Effector CD8-positive, alpha-beta T cell (primary cell): ENCODE measurements at places on chromosomes 12 and 14.

DNA sequence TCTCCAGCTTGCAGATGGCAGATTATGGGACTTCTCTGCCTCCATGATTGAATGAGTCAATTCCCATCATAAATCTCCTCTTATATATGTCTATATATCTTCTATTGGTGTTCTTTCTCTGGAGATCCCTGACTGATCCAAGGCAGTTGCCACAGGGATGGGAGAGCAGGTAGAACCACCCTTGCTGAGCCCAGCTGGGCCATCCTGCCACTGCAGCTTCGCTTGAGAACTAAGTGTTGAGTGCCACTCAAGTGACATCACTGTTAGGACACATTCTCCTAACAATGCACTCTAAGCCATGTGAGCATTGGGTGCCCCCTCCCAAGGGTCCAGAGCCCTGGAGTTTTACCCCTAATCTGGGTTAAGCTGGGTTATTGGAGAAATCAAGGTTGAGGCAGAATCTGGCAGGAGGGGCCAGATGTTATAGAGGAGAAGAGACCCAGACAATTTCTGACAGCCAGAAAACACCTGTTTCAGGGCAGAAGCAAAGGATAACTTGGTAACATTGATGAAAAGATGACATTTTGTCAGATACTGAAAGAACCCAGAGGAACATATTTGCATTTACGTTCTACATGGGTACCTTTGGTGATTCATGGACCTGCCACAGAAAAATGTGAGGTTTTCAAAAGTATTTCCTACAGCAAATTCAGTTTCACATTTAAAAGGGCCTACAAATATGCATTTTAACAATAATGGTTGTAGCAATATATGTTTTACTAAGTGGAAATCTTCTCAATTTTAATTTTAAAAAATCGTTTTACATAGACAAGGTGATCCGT, 57.2 kb upstream of the MAX start:
- DNase-seq = no peak

DNA sequence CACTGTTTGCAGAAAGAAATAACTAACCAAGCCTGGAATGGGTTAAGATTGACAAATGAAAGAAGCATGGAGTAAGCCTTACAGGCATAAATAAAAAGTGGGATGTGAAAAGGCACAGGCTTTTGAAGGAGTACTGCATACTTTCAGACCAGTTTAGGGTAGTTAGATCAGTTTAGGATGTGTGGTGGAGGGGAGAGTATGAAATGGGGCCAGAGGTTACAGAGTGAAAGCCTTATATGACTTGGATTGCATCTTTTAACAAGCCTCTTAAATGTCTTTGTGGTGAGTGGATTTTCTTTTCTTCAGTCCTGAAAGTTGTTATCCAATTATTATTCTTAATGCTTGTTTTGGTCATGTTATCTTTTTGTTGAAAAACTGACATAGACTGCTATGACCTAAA, 52.2 kb upstream of the TRHDE start:
- DNase-seq = no peak

GRCh38 chr14:71319666-71320065, 412.4 kb downstream of the PCNX1 start:
- DNase-seq = no peak

DNA sequence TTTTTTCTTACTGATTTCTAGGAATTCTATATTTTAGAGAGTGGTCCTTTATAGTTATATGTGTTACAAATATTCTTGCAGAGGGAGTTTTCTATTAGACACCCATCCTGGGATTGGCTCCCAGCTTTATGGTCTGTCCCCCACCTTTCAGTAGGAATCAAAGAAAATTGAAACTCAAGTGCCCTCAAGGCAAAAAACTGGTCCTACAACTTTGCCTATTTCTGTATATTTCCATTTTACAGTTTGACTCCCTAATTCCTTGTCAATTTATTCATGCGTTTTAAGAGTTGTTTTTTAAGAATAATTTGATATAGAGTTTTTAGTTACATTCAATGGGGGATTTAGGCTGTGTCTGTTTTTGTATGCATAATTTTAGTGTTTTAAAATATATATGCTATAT, 208.9 kb downstream of the SYNE2 start:
- no peak for DNase-seq

DNA sequence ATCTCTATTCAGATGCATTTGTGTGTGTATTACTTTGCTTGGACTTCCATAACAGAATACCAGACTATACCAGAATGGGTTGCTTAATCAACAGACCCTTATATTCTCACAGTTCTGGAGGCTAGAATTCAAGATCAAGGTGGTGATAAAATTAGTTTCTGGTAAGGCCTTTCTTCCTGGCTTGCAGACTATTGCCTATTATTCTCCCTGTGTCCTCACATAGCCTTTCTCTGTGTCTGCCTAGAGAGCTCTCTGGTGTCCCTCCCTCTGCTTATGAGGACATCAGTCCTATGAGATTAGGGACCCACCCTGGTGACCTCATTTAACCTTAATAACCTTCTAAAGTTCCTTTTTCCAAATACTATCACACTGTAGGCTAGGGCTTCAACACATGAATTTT, 106.0 kb downstream of the FAR2 start:
- no peak for DNase-seq

- DNase-seq = no peak
Measured at GRCh38 chr12:118220702-118221101, 84.8 kb downstream of the PEBP1 start.

DNA sequence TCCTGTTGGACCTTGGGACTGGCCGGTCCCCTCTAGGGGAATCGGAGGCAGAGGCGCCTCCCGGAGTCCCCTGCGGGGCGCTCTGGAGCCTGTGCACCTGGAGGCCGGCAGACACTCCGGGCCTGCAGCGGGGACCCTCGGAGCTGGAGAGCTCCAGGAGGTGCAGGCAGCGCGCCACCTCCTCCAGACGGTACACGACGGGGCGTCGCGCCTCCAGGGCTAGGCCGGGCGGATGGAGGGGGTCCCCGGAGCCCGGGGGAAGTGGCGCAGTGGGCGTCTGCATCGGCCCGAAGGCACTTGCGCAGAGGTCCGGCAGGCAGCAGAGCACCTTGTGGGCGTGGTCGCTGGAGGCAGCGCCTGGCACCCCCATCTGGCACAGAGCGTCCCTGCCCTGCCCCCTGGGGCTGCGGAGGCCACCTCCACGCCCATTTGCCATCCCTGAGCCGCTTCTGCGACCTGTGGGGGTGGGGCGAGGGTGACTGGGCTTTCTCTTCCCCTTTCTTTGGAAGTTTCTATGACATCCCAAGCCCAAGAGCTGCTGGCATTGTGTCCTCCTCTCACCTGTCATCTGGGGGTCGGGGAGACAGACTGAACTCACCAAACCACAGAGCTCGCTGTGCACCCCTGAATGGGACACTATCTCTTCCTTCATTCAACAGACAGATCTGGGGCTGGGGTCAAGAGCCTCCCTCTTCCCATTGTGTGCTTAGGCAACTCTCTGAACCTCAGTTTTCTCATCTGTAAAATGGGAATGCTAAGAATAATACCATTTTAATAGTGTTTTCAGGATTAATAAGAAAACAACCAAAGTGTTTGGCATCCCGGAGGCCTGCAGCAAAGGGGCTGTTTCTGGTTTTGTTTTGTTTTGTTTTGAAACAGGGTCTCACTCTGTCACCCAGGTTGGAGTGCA, 37.5 kb upstream of the CORO1C start:
- DNase-seq = no peak

DNA sequence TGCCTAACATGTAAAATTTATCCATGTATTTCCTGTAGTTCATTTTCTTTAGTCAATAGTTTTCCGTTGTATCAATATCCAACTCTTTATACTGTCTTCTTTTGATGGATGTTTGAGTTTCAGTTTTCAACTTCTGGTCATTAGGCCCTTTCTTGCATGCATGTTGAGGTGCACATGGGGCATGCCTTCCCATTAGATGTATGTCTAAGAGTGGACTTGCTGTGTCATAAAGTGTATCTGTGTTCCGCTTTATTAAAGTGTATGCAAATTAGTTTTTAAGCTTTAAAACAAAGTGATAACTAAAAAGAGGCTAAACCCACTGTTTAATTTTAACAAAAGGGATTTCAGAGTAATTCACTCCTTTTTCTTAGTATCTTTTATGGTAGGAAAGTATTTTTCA, 441.1 kb downstream of the PCNX1 start:
- no peak for DNase-seq

DNA sequence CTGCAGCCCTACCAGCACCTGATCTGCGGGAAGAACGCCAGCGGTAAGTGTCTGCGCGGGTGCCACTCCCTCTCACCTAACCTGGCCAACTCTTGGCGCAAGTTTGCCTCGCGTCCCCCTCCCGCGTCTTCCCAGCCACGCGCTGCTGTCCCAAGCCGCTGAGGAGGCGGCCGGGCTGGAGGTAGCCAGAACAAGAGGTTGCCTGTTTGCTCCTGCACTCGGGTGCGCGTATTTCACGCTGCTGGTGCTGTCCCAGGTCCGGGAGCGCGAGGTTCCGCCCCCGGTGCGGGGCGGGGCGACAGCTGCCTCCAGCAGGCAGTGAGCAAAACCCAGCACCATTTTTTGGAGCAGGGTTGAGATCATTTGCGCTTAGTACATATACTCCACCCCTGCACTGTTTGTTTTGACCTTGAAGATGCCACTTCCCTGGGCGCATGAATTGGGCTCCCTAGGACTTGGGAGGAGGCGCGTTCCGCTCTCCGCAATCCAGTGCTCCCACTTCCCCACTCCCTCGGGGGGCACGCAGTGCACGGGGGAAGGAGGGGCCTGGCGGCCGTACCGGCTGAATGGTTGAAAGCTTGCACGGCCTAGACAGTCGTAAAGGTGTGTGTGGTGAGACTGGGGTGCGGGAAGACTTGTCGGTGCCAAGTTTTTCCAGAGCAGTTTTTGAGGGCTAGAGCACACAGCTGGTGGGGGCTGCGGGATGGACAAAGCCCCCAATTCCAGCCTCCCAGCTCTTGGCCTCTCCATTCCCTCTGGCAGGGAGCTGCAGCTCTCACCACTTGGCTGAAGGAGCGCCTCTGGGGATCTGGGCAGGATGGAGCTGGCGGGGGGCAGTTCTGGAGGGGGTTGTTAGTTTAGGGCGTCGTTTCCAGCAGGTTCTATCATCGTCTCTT, 226.9 kb upstream of the CRY1 start:
- DNase-seq = peak; percentile 63

DNA sequence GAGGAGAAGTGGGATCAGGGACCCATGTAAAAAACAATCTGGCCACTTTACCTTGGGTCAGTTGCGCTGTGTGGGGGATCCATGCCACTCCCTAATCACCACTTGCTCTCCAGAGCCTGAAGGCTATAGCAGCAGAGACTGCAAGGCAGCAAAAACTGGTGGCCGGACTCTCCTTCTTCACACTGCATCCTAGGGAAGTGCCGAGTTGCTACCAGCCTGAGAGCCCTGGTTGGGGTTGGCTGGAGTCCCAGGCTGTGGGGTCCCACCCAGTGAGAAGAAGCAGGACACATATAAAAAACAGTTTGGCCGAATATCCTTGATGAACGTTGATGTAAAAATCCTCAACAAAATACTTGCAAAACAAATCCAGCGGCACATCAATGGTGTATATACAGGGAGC, 341.2 kb downstream of the AEBP2 start:
- DNase-seq = no peak

GRCh38 chr12:68613209-68613904, 2.7 kb downstream of the RAP1B start:
- peak; percentile 14 for DNase-seq

DNA sequence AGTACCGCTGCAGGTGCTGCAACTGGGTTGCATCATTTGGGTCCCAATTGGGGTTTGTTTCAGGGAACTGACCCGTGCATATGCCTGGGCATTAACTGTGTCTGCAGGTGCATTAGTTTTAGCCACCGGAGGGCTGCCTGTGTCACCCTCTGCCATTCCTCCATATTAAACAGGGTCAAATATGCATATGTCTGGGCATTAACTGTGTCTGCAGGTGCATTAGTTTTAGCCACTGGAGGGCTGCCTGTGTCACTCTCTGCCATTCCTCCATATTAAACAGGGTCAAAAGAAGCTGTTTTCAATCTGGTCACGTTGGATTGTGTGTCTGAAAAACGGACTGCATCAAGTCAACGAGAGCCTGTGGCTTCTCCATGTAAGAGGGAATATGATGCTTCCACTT, 1317.0 kb downstream of the TMEM121 start:
- no peak for DNase-seq

DNA sequence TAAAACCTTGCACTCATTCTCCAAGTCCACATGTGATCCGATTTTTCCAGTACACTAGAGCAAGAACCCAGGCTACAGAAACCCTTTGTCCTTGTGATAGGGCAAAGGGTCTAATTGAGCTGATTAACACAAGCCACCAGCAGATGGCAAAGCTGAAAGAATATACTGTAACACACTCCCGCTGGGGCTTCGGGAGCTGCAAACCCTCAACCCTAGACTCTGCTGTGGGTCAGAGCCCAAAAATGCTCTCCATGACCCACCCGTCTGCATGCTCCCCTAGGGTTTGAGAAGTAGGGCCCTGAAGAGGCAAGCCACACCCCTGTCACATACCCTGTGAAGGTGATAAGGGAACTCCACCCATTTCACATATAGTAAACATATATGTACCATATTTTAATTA, 33.6 kb upstream of the PCNX1 start:
- no peak for DNase-seq

GRCh38 chr12:119683413-119683812, 15.5 kb downstream of the PRKAB1 start:
- no peak for DNase-seq

DNA sequence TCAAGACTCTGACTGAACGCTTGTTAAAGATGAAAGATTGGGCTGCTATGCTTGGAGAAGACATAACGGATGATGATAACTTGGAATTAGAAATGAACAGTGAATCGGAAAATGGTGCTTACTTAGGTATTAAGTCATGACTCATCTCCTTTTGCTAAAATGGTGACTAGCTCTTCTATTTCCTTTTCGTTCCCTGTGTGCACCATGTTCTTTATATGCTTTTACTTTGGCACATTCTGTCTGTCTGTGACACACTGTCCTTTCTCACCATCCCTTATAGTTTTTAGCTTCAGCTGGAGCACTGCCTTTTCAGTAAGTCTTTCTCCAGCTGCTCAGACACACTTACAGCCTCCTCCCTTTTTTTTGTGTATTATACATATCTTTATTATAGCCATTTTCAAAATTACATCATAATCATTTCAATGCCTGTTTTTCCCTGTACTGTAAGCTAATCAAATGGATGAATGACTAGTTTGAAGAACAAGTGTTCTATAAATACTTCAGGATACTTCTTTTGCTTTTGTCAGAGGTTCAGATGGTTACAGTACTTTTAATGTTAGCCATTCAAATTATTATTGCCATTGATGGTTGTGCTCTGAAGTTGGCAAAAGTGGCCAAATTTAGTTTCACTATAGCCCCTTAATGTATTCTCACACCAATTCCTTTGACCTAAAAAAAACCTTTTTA, 68.6 kb downstream of the MIA2 start:
- no peak for DNase-seq

DNA sequence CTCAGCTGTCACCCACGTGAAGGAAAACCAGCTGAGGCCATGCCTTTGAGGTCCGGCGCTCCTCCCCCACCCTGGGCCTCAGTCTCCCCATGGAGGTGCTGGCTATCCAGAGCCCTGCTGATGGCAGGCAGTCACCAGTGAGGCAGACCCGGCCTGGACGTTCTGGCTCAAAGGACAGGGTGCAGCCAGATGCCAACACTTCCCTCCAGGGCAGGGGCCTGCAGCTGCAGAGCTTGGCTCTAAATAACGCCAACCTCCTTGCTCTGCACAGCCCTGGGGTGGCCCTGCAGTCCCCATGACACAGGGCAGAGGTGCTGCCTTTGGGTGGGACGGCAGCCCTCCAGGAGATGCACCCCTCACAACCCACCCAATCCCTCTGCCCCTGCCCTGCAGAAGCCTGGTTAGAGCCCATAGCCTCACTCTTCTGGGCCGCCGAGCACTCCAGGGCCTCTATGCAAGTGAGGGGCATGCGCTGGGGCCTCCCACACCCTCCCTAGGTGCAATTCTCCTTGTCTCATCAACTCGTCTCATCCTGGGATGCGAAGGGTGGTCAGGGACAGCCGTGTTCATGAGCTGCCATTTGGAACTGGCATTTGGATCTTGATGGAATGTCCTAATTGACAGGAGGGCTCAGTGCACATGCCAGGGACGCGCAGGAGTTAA, 30.4 kb downstream of the CCDC85C start:
- DNase-seq = no peak
